ENCODE measurements at places on chromosomes 1 and 21.

GRCh38 chr1:150973836-150974579 lies 627 bp downstream of the CERS2 start:
- DNase-seq = no peak

- no peak for DNase-seq
These were observed 766 bp downstream of the AGO4 start for GRCh38 chr1:35808450-35809113.

DNA sequence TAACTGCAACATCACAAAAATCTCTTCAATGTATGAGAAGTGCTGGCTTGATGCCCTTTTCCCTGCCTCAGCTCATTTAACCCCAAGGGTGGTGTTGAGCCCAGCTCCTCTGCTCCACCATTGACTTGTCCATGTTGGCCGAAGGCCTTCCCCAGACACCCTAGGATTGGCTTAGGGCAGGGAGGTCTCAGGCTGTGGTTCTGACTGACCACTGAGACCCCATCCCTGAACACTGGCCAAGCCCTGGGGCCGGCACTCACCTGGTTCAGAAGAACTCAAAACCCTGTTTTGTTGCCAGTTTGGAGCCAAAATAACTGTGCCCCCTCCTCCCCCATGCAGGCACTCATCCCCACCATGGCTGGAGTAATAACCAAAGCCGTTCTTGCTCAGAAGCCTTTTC lies 38.6 kb downstream of the NENF start:
- DNase-seq = no peak

- no peak for DNase-seq
These were observed 929 bp upstream of the TRIM45 start for GRCh38 chr1:117122330-117123025.

- DNase-seq = no peak
These were observed 1476.2 kb downstream of the MRPL39 start for GRCh38 chr21:24131056-24131455.

DNA sequence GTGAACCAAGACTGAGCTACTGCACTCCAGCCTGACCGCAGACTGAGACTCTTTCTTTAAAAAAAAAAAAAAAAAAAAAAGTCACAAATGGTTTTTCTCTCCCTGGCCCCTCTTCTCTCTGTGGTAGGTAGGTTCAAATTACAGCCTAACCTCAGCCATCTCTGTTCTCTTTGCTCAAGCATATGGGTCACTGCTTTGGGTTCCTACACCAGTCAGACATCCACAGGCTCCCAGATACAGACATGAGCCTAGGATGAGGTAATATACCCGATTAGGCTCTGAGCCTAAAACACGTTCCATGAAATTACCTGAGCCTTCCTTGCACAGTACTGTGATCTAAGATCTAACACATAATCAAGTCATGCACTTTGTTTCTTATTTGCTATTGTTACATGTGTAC lies 90.5 kb upstream of the JAK1 start:
- no peak for DNase-seq

- no peak for DNase-seq
These were observed 15.3 kb downstream of the LDLRAD1 start for GRCh38 chr1:54002544-54003248.

GRCh38 chr1:64387389-64388285 lies 82.3 kb upstream of the CACHD1 start:
- no peak for DNase-seq

- DNase-seq = no peak
These were observed 5.2 kb downstream of the RCSD1 start for GRCh38 chr1:167635156-167635648.

DNA sequence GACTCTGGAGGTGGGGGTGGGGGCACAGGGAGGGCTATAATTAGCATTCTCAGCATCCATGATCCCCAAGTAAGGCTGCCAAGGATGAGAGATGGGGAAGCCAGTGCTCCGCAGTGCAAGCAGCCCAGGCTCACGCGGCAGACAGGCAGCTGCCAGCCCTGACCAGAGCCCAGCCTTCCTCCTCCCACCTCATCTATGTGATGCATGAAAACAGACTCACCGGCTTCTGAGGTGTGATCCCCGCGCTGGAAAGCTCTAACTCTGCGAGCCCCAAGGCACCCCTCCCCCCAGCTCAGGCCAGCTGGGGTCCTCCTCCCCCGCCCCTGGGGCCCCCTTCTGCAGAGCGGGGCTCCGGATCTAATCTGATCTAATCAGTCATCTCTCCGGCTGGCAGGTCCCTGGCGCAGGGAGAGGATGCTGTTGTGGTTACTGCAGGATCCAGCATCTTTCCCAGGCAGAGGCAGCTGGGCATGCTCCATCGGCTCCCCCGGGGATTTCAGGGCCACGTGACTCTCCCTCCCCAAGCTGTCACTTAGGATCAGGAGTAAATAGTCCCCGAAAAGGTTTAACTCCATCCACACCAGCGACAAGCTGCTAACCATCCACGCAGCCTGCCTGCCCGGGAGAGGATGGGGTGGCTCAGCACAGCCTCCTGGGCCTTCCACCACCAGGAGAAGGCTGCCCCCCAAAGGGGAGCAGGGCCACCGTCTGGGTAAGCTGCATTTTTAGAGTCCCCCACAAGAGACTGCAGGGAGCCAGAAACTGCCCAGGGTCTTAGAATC lies at the start of gene PLEKHA6:
TSS of gene PLEKHA6 (minus strand) at position 456 of the 782 bp plus-strand sequence. CDS start 86,202 bp downstream, outside the sequence.
- no peak for DNase-seq

- DNase-seq = no peak
These were observed 607.5 kb upstream of the BRINP3 start for GRCh38 chr1:191085121-191085520.

DNA sequence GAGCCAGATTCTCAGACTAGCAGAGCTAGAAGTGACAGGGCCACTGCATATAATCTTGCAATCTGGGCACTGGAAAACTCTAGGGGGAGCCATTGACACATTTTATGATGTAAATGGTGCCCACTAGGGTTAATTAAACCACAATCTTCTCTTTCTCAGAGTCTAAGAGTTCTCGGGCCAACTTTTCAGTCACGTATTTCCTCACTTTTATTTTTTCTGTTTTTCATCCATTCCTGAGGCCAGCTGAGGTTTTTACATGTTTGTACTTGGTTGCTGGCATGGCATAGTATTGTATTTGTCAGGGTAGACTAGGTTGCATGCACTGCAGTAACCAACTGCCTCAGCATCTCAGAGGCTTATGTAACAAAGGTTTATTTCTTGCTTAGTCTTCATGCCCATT lies 138.2 kb downstream of the ZNF326 start:
- DNase-seq = no peak

DNA sequence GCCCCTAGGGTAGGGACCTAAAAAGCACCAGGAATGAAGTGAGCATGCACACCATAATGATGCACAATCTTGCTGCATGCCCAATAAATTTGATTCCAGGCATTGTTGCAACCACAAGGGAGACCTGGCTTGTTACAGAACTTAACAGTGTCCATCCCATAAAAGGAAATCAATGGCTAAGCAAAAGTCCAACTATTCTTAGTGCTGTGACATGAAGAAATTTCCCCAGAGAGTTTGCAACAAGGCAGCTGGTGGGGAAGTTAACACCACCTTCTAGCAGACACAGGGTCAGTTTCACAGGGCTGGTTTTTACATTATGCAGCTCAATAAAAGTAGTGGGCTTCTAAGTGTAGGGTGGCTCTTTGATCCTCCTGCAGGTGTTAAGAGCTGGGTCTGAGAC lies 221.1 kb downstream of the KCNJ6 start:
- no peak for DNase-seq

- no peak for DNase-seq
These were observed 439.5 kb downstream of the SMYD3 start for GRCh38 chr1:246067432-246068216.

- DNase-seq = no peak
These were observed 74.7 kb downstream of the RUNX1 start for GRCh38 chr21:34974162-34974981.

DNA sequence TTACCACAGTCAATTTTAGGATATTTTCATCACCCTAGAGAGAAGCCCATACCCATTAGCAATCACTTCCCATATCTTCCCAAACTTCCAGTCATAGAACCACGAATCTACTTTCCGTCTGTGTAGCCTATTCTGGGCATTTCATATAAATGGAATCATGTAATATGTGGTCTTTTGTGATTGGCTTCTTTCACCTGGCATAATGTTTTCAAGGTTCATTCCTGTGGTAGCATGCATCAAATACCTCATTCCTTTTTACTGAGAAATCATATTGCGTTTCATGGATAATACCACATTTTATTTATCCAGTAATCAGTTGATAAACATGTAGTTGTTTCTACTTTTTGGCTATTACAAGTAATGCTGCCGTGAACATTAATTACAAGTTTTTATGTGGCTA lies 21.5 kb downstream of the DESI2 start:
- no peak for DNase-seq

DNA sequence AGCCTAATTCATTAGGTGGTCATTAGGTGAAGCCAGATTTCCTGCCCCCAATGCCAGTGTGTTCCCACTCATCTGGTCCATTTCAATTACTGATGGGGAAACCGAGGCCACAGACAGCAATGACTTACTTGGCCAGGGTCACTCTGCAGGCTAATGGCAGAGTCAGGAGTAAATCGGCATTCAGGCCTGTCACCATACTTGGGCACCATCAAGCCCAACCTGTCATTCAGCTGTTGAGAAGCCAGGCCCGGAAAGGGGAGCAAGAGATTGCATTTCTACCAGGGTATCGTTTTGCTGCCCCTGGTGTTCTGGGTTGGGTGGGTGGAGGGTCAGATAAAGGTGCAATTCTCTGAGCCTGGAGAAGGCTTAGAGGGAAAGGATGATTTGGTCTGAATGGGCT lies 8.0 kb upstream of the TMEM61 start:
- no peak for DNase-seq

- DNase-seq = no peak
These were observed 20.5 kb downstream of the RNF220 start for GRCh38 chr1:44425341-44426082.

- no peak for DNase-seq
These were observed 17.0 kb downstream of the NSL1 start for GRCh38 chr1:212774584-212774983.

DNA sequence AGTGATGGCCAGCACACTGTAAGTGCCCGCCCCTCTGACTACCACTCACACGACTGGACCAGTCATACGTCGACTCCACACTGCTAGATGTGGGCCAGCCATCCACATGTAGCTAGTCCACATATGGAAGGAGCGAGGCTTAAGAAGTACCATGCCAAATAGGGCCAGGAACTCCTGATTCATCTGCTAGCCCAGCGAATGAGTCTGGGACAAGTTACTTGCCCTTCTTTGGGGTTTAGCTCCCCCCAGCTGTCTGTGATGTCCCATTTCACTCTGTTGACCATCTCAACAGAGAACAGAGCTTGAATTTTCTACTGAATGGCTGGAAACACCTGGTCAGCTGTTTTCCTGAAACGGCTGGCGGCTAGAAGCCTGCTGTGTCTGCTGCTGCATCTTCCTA lies 5.8 kb downstream of the CSRP1 start:
- no peak for DNase-seq

DNA sequence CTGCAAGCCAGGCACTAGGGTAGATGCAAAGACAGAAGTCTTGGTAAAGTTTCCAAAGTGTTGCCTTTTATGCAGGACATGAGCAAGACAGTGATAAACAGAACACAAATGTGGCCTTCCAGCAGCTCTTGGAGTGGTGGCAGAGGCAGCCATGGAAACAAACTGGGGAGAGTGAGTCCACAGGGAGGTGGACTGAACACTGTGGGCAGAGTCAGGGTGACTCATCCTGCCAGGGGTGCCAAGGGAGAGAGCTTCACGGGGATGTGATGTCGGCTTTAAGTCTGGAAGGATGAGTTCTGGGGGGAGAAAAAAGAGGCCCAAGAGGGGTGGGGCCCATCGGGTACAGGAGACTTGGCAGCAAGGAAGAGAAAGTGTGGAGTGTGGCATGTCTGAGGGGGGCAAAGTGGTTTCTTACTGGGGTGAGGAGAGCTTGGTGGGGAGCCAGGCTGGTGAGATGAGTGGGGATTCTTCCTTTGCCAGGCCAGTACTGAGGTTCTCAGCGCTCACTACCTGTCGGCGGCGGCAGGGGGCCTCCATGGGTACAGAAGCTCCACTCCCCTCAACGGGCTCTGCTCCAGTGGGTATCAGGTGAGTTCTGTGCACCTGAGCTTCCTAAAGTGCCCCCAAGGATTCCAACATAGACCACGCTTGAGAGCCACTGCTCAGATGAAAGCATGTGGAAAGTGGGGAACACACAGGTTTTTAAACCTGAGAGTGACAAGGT lies 41.8 kb downstream of the KIAA0040 start:
- DNase-seq = no peak

- no peak for DNase-seq
These were observed 5.9 kb downstream of the IGSF3 start for GRCh38 chr1:116661633-116662032.

DNA sequence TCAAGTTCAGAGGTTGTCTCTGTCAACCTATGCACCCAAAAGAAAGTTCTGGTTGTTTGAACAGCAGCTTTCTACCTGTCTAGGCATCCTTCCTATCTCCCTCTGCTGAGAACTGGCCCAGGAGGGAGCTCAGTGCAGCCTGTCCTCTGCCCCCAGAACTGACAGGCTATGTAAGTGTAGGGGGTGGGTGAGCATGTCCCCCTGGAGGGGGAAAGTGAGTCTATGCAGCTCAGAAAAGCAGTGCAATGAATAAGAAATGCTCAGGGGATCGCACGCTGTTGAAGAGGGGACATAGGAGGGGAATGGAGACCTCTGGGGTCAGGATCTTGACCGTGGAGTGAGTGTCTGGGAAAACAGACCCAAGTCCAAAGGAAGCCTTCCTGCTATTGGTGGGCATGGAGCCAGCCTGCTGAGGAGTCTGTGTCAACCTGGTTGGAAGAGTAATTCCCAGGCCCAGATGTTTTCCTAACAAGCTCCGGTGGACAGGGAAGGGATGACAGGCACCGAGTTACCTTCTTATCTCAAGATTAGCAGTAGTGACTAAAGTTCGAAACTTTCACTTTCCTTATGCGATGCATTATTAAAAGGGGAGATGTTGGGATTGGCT lies 26.1 kb upstream of the FHAD1 start:
- DNase-seq = no peak

DNA sequence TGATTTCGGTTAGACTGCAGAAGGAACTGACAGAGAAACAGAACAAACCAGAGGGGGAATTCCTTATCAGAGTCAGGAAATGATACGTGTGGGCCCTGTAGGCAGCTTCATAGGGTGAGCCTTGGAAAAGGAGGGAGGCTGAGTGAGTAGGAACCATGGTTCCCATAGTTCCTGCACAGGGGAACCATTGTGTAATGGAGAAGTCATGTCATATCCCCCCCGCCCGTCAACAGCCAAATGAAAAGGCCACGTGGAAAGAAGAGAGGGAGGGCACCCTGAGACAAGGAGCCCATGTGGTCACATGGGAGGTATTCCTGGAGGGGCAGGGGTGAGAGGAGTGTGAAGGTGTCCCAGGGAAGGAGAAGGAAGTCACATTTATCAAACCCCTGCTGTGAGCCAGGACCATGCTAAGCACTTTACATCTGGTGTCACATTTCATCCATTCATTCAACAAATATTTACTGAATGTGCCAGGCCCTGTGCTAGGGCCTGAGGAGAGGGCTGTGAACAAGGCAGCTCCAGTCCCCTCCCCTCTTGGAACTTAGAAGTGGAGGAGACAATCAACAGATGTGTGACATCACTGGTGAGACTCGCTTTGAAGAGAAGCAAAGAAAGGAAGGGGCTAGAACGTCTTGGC lies 15.7 kb upstream of the FGR start:
- no peak for DNase-seq
